ENCODE measurements at places on chromosomes 12 and 14.

- no peak for DNase-seq
Measured at GRCh38 chr12:20350495-20350894, 17.8 kb upstream of the PDE3A start.

- no peak for DNase-seq
Measured at GRCh38 chr14:63605041-63605532, 36.6 kb downstream of the WDR89 start.

- DNase-seq, result no peak
Measured at GRCh38 chr12:114799574-114800487, 115.9 kb upstream of the TBX3 start.

DNA sequence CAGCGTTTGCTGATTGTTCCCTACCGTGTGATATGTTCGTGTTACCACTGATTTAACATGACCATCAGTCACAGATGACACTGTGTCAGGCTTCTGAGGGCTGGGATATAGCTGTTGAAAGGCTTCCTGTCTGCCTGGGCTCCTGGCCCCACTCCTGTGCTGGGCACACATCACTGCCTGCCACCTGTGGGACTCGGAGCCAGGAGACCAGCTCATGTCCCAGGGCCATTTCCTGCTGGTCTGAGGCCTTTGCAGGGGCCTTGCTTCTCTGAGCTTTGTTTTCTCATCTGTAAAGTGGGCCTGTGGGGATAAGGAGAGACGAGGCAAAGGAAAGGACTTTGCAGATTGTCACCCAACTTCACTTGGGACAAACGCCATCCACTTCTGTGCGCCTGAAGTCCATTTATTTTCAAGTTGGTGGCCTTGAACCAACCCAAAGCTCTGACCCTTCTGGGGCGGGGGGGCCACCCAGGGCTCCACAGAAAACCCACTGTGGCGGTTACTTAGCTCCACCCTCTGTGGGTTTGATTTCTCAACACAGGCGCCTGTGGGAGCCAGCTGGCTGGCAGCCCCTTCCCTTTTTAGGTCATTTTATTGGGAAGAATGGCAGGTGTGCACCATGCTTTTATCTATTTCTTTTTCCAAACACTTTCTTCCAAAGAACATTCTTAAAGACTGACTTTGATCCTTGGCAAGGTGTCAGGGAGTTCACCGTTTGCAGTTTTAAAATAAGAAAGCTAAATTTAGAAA, 54.1 kb downstream of the BEGAIN start:
- no peak for DNase-seq

DNA sequence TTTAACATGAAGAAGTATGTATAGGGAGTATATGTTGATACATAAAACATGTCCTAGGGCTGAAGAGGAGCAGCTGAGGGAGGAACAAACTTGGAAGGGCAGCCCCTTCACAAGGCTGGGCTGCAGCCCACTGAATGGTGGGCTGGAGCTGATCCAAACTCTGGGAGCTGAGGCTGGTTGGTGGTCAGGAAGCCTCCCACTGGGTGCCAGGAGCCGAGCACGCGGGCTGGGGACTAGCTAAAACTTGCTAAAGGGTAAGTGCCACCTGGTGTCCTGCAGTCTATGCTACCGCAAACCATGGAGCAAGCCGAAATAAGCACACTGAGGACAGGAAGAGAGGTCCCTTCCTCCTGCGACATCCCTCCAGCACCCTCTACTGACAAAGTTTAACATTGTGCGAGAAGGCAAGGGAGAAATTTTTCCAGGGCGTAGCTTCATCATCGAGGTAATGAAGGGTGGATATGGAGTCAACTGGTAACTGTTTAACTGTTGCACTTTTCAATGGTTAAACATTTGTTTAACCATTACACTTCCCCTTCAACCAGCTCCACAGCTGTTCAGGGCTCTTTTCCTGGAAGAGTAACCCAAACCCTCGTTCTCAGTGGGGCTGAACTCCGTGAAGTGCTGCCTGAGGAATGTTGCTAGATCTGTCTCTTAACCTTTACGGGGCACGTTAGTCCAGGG, 42.2 kb downstream of the EGLN3 start:
- no peak for DNase-seq

DNA sequence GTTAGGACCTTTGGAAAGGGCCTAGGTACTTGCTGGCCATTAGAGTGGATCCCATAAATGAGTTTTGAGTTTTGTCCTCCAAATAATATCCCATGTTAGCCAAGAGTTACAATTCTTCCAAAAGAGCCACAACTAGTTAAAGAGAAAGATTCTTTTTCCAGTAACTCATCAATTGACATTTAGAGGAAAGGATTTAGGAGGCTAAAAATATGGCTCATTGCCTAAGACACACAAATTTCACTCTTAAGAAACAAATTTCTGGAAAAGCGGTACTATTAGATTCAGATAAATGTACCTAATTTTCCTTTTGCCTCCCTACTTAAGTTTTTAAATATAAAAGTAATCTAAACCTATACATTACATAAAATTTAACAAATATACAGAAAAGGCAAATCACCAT, 21.3 kb downstream of the DACT1 start:
- DNase-seq, result no peak

DNA sequence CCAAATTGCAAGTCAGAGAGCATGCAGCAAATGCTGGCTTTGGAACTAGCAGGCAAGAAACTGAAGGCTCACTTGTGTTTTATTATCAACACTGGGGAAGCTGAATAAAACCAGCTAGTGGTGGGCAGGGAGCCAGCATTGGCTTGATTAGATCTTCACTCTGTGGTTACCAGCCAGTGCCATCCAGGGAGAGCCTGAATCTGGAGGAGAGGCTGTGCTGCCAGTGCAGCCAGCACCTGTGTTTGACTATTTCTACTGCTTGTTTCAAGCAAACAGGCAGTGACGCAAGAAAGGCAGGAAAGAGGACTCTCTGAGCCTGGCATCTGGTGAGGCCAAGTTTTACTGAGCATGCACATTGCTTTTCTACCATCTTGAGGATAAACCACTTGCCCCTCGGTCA, 247.0 kb downstream of the PHLDA1 start:
- DNase-seq, result peak; percentile 62

DNA sequence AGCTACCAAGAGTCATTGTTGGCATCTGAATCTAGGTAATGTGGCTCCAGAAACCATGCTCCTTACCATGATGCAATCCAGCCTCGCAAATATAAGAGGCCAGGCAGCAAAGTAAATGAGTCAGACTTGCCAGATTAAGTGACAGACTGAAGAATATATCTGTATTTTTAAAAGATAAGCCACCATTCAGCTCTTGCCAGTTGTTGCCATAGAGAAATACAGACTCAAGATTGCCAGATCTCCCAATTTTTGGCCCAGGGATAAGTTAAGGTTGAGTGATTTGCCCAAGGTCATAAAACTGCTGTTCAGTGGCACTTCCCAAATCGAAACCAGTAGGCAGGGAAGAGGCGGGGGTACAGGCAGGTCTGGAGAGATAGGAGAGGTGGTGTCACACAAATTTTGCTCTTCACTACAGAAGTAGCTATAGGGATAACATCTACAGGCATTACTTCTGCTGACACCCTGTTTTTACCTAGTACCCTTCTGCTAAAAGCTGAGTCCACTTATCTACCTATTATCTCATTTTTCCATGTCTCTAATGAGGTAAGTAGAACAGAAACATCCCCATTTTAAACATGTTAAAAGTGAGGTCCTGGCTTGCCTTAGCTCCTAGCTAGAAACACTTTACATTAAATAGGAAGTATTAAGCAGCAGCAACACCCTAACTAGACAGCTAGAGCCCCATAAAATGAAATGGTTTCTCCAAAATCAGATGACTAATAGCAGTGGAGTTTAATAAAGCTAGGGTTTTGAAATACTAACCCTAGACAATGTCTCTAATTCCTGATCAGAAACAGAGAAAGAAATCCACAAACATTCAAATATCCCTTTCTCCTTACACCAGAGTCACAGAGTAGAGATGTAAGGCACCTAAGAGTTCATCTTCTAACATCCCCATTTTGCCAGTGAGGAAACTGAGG, 19.5 kb downstream of the DCAF5 start:
- no peak for DNase-seq

GRCh38 chr14:46404865-46405811, 246.4 kb downstream of the RPL10L start:
- DNase-seq, result peak; percentile 75

DNA sequence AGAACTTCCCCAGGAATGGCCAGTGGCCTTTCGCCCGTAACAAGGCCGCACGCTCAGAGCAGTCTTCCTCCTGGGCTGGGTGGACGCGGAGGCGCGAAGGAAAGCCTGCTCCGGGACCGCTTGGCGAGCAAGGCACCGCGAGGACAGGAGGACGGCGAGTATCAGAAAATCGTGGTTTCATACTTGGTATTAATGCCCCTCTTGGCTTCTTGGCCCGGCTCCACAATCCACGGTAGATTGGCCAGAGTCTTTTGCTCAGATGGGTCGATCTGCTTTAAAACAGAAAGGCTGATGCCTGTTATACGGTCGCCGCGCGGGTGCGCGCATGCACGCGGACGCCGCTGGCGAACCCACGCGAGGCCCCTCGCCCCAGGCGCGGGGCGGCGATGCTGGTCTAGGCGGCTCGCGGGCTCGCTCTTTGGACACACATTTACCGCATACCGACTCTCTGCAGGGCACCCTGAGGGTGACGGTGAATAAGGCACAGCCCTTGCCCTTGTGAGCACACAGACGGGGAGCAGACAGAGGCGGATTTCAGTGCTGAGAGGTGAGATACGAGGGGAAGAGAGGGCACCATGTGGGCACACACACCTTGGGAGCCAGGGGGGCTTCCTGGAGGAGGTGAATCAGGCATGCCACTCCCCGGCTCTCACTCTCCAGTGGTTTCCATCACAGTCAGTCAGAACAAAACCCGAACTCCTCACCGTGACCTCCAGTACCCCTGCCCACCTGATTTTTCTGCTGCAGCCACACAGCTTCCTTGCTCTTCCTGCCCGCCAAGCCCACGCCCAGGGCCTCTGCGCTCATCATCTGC, 100.7 kb downstream of the APAF1 start:
- DNase-seq, result no peak

DNA sequence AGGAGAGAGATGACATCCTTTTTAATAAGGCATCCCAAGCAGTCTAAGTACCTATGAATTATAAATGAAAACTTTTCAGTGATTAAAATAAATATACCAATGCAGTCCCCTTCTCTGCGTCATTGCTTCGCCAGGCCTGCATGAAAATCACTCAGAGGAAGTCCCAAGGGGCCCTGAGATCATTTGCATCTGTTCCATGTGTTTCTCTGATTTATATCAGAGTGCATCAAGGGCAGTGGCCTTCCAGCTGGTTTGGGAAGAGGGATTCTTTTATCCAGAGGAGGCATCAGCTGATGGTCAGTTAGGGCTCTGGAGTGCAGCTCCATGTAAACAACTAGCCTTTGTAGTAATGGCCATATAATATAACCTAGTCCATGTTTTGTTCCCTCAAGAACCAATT, 210.1 kb downstream of the RGS6 start:
- DNase-seq, result no peak

GRCh38 chr14:23829736-23830471, 123.7 kb upstream of the DHRS4 start:
- DNase-seq, result no peak

GRCh38 chr12:51465491-51465890, 40.9 kb downstream of the SLC4A8 start:
- no peak for DNase-seq

- no peak for DNase-seq
Measured at GRCh38 chr14:78403278-78403815, 233.2 kb downstream of the NRXN3 start.

- no peak for DNase-seq
Measured at GRCh38 chr14:65958664-65959562, 527.3 kb upstream of the CCDC196 start.

DNA sequence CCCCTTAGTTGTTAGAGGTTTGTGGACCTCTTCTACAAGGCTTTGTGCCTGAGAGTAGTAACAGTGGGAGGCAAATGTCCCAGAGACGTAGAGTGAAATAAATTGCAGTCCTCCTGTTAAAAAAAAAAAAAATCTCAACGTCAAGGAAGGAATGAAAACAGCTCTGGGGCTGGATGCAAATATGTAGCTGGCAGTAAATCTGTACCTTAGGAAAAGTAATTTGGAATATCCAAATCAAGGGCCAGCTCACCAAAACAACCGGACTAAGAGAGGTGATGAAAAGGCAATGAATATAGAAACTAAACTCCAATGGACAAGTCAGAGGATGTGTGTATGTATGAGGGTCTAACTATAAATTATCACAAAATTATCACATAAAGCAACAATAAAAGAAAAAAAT, 27.0 kb downstream of the SINHCAF start:
- DNase-seq, result no peak

GRCh38 chr12:77916276-77916675, 85.6 kb downstream of the NAV3 start:
- DNase-seq, result no peak

DNA sequence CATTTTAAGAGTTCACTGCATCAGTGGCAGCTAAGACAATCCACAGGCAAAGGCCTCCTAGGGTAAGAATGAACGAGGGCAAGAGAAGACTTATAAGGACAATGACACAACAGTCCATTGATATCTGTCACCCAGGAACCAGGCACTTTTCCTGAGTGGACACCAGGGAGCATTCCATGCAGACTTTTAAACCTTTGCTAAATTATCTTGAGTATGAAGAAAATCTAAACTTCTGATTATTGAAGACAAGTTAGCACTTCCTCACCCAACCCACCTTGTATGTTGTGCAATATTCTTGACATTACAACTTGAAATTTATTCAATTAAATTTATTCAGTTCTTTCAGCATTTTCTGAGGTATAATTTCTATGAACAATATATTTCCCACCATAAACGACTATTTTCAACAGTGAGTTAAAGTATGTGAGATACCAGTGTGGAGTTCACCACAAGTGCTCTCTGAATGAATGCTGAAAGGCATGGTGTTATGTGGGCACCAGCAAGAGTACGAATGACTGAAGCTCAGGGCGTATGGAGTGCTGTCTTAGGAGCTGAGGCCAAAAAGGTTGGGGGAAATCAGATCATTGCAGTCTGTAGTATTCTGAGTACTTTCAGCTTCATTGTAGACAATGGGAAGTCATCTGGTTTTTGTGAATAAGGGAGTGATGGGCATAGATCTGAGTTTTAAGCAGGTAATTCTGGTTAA, 124.3 kb upstream of the LMNTD1 start:
- no peak for DNase-seq

- no peak for DNase-seq
Measured at GRCh38 chr12:26648999-26649398, 184.0 kb downstream of the ITPR2 start.

- no peak for DNase-seq
Measured at GRCh38 chr12:77045183-77045582, 20.2 kb downstream of the E2F7 start.

Measured in urinary bladder (tissue), 4 donors.